NCI-H446 (cell line): ENCODE measurements at places on chromosomes 2 and 18.

GRCh38 chr2:28403370-28403956, 10.8 kb downstream of the FOSL2 start:
- no peak for DNase-seq

DNA sequence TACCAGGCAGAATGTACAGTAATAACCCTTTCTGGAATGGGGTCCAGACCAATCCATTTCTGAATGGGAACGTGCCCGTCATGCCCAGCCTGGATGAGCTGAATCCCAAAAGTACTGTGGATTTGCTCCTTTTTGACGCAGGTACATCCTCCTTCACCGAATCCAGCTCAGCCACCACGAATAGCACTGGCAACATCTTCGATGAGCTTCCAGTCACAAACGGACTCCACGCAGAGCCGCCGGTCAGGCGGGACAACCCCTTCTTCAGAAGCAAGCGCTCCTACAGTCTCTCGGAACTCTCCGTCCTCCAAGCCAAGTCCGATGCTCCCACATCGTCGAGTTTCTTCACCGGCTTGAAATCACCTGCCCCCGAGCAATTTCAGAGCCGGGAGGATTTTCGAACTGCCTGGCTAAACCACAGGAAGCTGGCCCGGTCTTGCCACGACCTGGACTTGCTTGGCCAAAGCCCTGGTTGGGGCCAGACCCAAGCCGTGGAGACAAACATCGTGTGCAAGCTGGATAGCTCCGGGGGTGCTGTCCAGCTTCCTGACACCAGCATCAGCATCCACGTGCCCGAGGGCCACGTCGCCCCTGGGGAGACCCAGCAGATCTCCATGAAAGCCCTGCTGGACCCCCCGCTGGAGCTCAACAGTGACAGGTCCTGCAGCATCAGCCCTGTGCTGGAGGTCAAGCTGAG, 89.6 kb downstream of the SH3BP4 start:
- no peak for DNase-seq

DNA sequence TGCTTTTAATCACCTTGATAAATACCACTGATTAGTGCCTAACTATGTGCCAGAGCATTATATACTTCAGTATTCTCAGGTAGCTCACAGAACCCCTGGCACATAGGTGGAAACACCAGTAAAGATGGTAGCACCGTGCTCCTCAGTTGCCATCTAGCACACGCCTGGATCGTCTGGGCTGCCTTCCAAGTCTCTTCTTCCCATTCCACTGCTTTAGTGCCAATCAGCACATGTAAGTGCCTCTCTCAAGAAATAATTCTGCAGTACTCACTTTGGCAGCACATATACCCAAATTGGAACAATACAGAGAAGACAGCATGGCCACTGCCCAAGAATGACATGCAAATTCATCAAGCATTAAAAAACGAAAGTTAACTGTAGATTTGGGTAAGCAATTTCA, 13.0 kb downstream of the POLR2D start:
- DNase-seq, result peak; percentile 2

GRCh38 chr2:230230087-230230486, 4.6 kb downstream of the SP140 start:
- DNase-seq, result no peak

GRCh38 chr2:238285653-238286082, 2.7 kb downstream of the PER2 start:
- no peak for DNase-seq

DNA sequence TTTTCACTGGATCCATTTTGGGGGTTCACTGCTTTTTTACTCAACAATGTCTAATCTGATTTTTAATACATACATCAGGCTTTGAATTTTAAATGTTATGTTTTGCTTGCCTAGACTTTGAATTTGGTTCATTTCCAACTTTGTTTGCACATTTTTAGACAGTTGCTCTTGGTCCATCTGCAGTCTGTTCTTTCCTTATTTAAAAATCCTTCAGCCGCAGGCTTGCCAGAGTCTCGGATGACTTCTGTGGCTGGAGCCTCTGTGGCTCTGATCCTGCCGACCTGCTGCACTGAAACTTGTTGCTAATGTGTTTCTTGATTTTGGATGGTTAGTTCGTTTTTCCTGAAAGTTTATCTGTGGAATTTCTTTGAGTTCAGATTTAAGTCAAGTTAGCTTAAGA, 172.0 kb upstream of the ALKAL2 start:
- DNase-seq, result no peak

DNA sequence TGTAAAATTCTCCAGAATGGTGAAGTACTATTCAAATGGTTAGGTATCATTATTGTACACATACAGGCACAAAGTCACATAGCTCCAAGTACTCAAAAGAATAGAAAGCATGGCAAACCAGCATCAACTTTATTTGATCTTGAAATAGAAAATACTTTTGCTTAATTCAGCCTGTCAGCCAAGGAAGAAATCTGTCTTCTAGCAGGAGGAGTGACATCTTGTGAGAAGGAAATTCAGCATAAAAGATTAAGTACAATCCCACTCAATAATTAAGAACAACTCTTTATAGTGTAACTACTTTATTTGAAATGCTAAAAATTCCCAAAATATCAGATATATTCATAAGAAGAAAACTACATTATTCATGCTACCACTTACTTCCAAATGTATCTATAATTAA, 15.8 kb downstream of the DNAJC27 start:
- DNase-seq, result no peak

GRCh38 chr2:84454581-84454980, 4.5 kb downstream of the SUCLG1 start:
- DNase-seq, result no peak

- no peak for DNase-seq
These were observed 81.3 kb downstream of the SCN3A start for GRCh38 chr2:165122521-165122920.

GRCh38 chr2:195891081-195891480, 177.6 kb downstream of the DNAH7 start:
- no peak for DNase-seq

DNA sequence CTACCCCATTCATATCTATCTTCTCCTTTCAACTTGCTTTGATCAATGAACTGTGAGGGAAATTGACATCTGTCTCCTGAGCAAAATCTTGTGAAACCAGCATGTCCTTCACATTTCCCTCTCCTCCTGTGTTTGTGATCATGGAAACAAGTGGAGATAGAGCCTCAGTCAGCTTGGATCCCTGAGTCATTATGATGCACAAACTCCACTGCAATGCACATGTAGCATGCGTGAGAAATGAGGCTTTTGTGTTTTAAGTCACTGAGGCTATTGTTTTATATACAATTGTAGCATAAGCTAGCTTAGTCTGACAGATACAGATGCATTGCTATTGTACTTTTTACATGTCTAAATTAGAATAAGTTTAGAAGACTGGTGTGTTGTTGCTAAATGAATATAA, 85.2 kb upstream of the HNMT start:
- no peak for DNase-seq

GRCh38 chr18:64409511-64409910, 260.6 kb upstream of the LINC00305 start:
- peak; percentile 39 for DNase-seq

- DNase-seq, result no peak
These were observed 31.6 kb downstream of the INSIG2 start for GRCh38 chr2:118119761-118120400.

- DNase-seq, result peak; percentile 4
These were observed 34.4 kb downstream of the ACYP2 start for GRCh38 chr2:54149638-54150441.

GRCh38 chr2:175310813-175311504, 129.4 kb upstream of the ATP5MC3 start:
- no peak for DNase-seq

GRCh38 chr2:171080607-171081006, 80.1 kb downstream of the TLK1 start:
- no peak for DNase-seq

DNA sequence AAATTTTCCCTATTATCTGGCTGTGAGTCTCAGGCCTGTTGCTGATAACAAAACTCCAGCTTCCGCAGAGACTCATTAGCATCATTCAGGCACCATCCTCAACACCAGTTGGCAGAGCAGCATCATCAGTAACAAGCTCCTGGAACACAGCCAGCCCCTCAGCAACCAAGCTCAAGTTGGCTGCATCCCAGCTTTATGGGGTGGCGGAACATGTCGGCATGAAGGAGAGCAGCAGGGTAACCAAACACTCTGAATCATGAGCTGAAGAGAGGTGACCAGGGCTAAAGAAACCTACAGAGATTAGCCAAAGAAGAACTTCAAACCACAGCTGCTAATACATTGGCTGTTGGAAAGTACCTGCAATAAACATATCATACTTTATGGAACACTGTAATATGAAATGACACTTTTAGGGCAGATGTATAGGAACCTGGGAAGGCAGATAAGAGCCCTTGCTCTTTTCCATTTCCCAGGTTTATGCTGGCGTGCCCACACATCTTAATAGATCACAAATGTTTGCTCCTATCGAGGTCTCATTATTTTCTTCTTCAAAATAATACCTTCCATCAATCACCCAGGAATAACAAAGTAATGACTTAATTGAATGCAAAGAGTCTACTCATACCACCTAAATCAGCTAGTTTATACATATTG, 63.8 kb downstream of the PDE11A start:
- peak; percentile 95 for DNase-seq

DNA sequence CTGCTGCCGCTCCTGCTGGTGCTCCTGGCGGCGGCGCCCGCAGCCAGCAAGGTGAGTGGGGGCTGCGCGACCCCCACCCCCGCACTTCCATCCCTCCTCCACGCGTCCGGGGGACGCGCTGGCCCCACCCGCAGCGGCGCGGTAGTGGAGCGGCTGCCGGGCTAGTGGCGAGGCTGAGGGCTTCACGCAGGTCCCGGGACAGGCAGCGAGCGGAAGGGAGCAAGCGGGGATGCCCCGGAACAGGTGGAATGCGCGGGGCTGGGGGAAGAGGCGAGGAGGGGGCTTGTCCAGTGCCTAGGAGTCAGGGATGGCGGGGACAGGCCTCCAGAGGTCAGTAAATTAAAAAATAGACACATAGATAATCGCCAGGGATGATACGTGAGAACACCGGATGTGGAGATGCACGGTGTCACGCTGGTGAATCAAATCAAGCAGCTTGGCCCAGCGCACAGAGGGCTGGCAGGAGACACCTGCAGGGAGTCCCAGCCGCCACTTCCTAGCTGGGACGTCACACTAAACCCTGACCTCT, 403 bp downstream of the COL4A3 start:
- no peak for DNase-seq

DNA sequence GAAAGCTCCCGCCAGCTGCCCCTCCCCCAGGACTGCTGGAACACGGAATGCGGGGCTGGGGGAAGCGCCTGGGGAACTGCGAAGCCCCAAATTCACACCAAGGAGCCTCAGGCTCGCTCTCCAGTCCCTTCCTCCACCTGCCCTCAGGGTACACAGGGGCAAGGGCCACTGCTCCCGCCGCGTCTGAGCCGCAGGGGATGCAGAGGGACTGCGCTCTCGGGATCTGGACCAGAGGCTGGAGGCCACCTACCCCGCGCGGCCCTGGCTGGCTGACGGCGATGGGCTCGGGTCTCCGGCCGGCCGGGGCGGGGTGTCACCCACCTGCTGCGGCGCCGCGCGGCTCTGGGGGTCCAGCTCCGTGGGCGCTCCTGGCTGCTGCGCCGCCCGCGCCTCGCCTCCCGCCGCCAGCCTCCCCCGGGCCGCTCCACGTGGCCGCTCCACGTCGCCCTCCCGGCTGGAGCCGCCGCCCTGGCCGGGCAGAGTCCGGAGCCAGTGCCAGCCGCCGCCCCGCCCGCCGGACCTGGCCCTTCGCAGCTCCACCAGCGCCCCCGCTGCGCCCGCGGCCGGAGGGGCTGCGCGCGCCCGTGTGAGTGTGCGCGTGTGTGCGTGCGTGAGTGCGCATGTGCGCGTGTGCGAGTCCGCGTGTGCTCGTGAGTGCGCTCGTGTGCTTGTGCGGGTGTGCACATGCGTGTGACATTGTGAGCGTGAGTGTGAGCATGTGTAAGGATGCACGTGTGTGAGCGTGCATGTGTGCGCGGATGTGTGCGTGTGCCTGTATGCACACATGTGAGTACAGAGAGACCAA, at the start of gene CGREF1:
Gene CGREF1 (minus strand): TSS at position 604 of the 805 bp plus-strand sequence. CDS start 14,762 bp downstream, outside the sequence.
- DNase-seq, result peak; percentile 66

DNA sequence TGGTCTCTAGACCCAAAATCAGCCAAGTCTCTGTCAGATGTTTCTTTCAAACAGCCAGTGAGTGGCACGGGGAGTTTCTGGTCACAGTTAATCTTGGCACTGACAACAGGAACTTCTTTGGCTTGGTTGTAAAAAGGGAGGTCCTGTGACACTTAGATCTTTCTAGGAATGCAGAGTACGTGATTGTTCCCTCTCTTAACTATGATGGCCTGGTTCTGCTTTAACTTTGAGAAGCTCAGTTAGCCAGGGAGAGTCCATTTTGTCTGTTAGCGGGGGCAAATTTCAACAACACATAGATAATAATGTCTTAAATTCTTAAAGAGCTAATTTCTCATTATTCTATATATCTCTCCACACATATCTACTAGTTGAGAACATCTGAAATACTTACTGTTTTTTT, 344.5 kb upstream of the LRRTM4 start:
- DNase-seq, result no peak

DNA sequence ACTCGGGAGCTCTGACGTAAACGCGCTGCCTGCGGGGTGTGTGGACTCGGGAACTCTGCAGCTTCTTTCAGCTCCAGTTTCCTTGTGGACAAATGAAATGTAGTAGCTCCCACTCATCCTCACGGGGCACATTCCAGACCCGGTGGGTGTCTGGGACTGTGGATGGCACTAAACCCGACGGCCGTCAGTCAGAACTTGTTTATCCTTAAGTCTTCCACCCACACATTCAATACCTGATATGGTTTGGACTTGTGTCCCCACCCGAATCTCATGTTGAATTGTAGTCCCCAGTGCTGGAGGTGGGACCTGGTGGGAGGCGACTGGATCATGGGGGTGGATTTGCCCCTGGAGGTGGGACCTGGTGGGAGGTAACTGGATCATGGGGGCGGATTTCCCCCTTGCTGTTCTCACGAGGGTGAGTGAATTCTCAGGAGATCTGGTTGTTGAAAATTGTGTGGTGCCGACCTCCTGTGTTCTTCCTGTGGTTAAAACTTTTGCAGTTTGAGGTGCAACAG, 81.2 kb upstream of the SNTG2 start:
- no peak for DNase-seq

DNA sequence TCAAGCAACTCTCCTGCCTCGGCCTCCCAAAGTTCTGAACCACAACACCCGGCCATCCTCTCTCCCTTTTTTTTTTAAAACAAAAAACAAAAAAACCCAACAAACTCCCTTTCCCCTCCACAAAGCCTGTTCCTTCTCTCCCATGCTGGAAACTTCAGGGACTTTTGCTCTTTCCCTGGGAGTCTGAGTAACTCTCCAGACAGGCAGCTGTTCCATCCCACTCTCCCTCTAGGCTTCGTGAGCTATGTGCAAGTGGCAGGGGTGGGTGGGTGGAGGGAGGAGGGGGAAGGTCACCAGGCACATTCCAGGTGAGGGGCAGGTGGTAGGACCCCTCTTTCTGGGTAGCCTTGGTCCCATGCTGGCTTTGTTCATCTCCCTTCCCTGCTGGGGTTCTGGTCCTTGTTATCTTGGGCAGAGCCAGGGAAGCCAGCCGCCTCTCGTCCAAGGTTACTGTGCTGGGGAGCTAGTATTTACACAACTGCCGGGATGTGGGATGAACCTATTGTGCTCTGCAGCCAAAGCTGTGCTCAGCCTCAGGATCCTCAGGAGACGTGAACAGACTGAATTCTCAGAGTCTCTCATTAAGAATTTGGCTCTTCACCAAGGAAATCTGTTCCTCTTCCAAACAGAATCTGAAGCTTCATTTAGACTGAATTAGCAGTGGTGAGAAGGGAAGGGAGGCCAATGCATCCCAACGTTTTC, 106.9 kb downstream of the LIPG start:
- DNase-seq, result peak; percentile 2
